ENCODE measurements at places on chromosomes 12 and 14. TPM values are rescaled to one million over a fixed set of nuclear protein-coding genes. Genes with fewer than 3 reads are reported as not detected.

- no peak for DNase-seq
Observed at GRCh38 chr12:124640056-124640455, 72.6 kb upstream of the NCOR2 start.

Gene FAM181A
- total RNA-seq, result not detected

- DNase-seq, result no peak
Observed at GRCh38 chr14:56745097-56745496, 65.2 kb downstream of the OTX2 start.

Gene TCL1B
- 5.7 TPM for total RNA-seq

GRCh38 chr12:104423273-104423672 is 33.5 kb upstream of the CHST11 start:
- no peak for DNase-seq

- no peak for DNase-seq
Observed at GRCh38 chr12:55707219-55707671, 459 bp downstream of the ITGA7 start.

GRCh38 chr14:85604714-85605113 is 74.8 kb downstream of the FLRT2 start:
- DNase-seq, result no peak

GRCh38 chr12:80156306-80156705 is 57.0 kb downstream of the OTOGL start:
- DNase-seq, result no peak

DNA sequence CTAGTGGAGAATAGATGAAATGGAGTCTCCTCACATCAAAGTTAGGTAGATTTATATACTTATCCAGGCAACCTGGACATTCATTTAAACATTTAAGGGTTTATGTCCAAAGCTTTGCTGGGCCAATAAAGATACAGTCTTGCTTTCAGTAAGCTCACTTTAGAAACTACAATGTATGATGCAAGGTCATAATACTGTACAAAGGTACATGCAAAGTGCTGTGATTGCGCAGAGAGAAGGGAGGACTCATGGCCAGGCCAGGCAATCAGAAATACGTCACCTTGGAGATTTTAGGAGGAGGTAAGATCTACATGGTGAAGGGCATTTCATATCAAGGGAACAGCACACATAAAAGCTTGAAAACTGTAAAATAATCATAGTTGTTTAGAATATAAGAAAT is 113.6 kb downstream of the FGD4 start:
- no peak for DNase-seq

- no peak for DNase-seq
Observed at GRCh38 chr14:22849212-22849819, 12.9 kb downstream of the MMP14 start.

Data from OCI-LY7 (cell line).